ENCODE measurements at places on chromosomes 3 and 15.

- DNase-seq = no peak
Observed at GRCh38 chr3:122064326-122064725, 9.2 kb downstream of the CD86 start.

DNA sequence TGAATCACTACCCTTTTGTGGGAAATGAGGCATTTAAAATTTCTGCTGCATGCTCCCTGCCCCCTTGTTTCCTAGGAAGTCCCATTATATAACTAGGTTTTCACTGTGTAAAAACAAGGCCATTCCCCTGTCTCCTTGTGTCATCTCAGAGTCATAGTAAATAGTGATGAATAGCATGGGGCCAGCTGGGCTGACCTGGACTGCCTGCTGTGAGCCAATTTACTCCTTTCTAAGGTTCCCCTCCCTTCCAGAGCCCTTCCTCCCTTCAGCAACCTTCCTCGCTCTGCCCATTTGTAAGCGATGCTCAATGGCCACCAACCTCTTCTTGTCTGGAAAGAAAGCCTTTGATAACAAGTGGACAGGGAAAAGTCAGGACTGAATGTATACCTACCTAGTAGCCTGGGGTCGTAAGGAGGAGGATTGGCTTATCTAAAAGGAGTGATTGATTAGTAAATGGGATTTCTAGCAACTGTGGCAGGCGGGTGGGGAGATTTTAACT lies 11.7 kb downstream of the ITGA11 start:
- peak; percentile 43 for DNase-seq

- no peak for DNase-seq
Observed at GRCh38 chr3:186569779-186570095, 783 bp upstream of the DNAJB11 start.

GRCh38 chr15:78360367-78360801 lies 20.2 kb downstream of the CRABP1 start:
- no peak for DNase-seq

- no peak for DNase-seq
Observed at GRCh38 chr3:188687389-188687788, 484.4 kb upstream of the TPRG1 start.
